ENCODE measurements at places on chromosomes 3 and 15.

DNA sequence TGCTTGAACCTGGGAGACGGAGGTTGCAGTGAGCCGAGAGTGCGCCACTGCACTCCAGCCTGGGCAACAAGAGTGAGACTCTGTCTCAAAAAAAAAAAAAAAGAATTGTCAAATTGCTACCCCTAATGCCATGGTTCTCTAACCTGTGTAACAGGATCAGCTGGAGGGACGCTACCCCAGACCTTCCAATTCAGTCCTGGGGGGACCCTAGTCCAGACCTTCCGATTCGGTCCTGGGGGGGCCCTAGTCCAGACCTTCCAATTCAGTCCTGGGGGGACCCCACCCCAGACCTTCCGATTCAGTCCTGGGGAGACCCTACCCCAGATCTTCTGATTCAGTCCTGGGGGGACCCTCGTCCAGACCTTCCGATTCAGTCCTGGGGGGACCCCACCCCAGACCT, 29.8 kb upstream of the MUC20 start:
- no peak for ATAC-seq

- ATAC-seq, result no peak
Observed at GRCh38 chr3:175411946-175412345, 552.8 kb downstream of the NAALADL2 start.

DNA sequence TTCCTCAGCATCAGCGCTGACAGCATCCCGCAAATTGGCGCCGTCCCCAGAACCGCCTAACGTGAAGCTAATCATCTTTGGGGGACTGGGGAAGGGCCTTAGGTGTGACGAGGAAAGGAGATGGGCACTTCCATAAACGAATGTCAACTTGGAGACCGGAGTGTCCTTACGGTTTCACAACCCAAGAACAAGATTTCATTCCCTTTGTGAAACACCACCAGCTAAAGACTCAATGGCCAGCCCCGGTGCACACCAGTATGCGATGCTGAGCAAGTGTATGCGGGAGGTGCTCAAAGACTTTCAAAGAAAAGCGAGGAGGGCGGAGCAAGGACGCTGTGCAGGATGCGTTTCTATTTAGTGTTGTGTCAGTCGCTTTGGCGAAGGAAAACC, 759 bp upstream of the TTBK2 start:
- ATAC-seq, result peak; percentile 44

GRCh38 chr3:160402221-160403027, 3.0 kb downstream of the SMC4 start:
- ATAC-seq, result no peak

DNA sequence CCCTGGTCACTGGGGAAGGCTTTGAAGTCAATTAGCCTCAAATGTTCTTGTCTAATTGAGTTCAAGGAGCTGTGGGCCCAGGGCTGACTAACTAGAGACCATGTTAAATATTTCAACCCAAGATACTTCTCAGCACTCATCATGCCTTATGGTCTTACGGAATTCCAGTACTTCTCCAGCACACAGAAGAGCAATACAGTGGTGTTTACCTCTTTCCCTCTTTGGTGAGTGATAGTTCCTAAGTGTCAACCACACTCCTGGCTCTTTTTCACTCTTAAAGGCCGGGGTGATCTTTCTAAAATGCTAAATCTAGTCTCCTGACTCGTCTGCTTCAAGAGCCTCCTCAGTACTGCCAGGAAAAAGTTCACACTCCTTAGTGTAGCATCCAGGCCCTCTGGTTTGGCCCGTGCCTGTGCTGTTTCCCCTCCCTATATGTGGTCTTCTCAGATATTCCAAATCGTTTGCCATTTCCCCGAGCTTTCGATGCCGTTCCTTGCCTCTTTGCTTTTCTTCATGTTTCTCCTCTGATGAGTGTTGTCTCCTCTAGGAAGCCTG, 4.7 kb downstream of the MYZAP start:
- no peak for ATAC-seq
